Muscle of leg (tissue), 16 donors: ENCODE measurements at places on chromosomes 3 and 15.

GRCh38 chr3:99474776-99475175, 163.6 kb upstream of the COL8A1 start:
- DNase-seq: no peak

GRCh38 chr15:69463182-69463756, 10.7 kb downstream of the RPLP1 start:
- DNase-seq: no peak

DNA sequence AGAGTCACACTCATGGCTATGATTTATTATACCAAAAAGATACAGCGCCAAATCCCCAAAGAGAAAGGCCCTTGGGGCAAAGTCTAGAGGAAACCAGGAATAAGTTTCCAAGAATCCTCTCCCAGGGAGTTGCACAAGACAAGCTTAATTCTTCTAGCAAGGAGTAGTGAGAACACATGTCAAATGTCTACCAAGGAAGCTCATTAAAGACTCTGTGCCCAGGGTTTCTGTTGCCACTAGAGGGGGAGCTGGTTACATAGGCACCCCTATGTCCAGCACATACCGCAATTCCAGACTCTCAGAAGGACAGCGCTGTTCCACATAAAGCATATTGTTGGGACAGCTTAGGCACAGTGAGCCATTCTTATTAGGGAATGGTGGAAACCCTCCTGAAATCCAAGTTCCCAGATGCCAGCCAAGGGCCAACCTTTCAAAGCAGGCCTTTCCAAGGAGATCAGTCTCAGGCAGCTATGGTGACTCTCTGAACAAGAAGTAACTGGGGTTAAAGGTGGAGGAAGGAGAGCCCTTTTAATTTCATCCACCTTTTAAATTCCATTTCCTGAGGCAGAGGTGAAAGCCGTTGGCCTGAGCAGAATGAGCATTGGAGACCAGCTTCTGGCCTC, 194.2 kb downstream of the UACA start:
- peak; percentile 71 for DNase-seq

- no peak for DNase-seq
Observed at GRCh38 chr15:74431645-74432044, 2.1 kb downstream of the SEMA7A start.

DNA sequence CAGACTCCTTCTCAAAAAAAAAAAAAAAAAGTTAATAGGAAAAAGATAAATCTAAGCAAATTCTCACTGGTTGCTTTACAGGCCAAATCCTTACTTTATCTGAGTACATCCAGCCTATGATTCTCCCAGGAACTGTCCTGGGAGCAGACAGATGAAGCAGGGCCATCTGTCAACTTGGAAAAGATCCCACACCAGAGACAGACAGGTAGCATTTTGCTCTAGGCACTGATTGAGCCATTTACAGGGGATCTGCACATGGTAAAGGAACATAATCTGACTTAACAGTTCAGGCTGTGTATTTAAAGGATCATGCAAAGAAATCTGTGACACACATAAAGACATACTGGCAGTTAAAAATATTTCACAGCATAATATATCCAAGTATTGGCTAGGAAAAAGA, 1006.5 kb downstream of the TBL1XR1 start:
- DNase-seq: peak; percentile 8

DNA sequence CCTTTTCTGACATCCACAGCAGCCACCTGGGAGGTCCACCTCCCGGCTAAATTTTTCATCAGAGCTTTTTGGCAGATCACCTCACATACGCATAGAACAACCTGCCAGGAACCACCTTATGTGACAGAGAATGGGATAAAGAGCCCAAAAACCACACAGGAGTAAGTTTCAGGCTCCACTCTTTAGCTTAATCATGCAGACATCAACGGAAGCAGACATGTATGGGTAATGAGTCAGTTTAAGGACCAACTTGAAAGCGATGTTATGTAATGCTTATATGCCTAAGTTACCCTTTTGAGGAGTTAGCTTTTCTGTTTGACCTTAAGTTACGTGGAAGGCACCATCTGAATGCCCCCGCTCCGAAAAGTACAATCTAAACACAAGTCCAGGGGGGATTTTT, 183.3 kb upstream of the BHLHE40 start:
- DNase-seq: no peak

DNA sequence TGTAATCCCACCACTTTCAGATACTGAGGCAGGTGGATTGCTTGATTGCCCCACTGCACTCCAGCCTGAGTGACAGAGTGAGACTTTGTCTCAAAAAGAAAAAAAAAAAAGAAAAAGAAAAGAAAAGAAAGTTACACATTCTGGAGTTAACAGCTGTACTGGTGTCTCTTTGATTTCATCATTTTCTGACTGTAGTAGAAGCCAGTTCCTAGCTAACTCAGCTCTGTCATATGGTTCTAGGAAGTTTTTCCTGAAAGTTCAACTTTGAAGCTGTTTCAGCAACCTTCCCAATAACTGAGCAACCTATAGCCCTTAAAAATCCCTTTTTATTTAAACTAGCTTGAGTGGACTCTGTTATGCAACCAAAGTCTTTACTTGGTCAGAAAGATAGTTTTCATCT, 104.6 kb upstream of the STRIT1 start:
- DNase-seq: no peak

DNA sequence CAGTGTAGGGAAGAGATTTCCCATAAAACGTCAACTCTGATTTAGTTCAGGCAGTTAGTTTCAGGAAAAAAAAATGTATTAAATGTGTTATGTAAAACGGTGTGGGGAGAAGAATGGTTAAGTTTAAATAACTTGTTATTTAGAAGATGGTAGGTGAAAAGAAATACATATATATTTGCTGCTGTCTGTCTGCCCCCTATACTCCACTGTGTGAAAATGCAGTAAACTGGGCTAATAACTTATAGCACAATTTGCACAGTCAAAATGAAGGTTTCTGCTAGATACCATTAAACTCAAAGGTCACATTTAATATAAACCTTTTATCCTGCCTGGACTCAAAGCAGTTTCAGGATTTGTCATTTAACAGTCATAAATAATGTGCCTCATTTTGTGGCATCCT, 515.0 kb downstream of the FGF12 start:
- no peak for DNase-seq

DNA sequence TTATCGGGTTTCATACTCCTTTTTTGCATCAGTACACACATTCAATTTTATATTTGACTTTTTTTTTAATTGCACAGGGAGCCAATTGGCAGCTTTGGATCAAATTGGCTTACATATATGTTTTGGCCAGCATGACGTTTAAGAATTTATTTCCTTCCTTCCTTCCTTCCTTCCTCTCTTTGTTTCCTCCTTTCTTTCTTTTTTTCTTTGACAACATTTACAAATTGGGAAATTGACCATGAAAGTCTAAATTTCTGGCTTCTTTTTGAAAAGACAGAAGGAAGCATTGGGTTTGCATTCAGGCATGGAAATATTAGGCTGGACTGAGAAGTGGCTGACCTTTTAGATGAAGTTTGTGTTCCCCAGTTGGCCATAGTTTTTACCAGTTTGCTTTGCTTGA, 103.4 kb upstream of the IGSF10 start:
- DNase-seq: no peak

DNA sequence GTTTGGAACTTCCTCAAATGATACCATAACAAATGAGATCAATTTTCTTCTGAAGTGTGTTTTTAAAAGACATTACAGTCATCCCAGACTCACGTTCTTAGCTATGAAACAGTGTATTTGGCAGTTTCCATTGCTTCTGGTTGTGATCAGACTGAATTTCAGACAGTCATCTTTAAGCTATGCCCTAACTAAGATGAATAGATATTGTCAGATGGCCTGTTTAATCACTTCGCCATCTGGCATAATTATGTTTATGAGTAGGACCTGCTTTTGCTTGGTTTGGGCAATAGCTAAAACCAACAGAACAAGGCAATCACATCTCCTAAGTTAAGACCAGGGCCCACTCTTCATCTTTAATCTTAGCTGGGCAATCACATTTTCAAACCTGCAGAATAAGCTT, 313.1 kb downstream of the SV2B start:
- no peak for DNase-seq

DNA sequence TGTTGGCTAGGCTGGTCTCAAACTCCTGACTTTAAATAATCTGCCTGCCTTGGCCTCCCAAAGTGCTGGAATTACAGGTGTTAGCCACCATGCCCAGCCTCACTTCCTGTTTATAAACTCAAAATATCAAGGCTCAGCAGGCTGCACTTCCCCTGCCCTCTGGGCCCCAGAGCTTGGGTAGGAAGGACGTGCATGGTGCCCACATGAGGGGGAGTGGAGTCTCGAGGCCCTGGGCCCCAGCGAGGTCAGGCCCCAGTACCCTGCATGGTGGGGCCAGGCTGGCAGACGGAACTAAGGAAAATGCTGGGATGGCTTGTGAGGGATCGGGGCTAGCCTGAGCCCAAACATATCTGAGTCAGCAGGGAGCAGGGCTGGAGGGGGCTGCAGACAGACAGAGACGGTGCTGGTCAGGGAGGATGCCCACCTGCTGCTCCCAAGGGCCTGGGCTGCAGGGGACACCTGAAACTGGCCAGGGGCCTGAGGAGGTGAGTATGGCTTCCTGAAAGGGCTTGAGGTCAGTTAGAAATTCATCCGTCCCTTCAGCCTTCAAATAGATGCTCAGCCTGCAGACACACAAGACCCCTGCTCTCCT, 5.1 kb downstream of the SPTBN5 start:
- DNase-seq: no peak

GRCh38 chr3:42632146-42632545, 21.4 kb upstream of the ZBTB47 start:
- DNase-seq: no peak
